Stimulated activated CD4-positive, alpha-beta T cell treated with anti-CD3 and anti-CD28 coated beads, Interleukin-2, amount 100 ng/mL, for 48 hours (primary cell): ENCODE measurements at places on chromosomes 13 and 19.

DNA sequence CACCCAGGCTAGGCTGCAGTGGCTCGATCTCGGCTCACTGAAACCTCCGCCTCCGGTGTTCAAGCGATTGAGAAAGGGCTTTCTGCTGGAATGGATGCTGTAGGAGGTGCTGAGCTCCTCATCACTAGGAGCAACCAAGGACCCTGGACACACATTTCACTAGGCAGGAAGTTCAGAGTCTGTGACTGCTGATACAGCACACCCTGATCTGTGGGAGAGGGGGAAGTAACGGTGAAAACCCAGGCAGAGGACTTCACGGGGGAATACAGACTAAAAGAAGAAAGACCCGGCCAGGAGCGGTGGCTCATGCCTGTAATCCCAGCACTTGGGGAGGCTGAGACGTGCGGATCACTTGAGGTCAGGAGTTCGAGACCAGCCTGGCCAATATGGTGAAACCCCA lies 11.9 kb upstream of the NOTCH3 start:
- no peak for DNase-seq

DNA sequence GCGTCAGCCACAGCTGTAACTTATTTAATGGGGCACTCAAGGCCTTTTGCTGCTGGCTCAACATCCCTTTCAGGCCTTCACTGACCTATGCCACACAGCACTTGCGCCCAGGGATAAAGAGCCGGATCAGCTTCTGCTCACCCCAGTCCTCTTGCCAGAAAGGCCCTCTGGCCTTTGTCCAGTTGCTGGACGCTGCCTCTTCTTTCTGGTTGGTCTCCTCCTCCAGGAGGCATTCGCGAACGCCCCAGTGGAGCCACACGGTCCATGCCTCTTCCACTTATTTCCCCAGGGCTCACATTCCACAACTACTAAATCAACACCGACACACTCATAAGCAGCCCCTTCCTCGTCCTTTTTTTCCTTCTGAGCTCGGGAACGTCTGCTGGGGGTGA lies 3.7 kb upstream of the ZNF329 start:
- no peak for DNase-seq

GRCh38 chr13:25177636-25178035 lies 5.5 kb upstream of the AMER2 start:
- DNase-seq = no peak

- DNase-seq = no peak
Observed at GRCh38 chr19:44232867-44233266, 20.5 kb downstream of the ZNF227 start.

- no peak for DNase-seq
Observed at GRCh38 chr19:12841094-12841493, 2.8 kb downstream of the MAST1 start.

GRCh38 chr19:11963566-11964355 lies 1.1 kb upstream of the ZNF763 start:
- DNase-seq = peak; percentile 73

GRCh38 chr19:6802336-6803035 lies 30.0 kb downstream of the VAV1 start:
- peak; percentile 64 for DNase-seq

DNA sequence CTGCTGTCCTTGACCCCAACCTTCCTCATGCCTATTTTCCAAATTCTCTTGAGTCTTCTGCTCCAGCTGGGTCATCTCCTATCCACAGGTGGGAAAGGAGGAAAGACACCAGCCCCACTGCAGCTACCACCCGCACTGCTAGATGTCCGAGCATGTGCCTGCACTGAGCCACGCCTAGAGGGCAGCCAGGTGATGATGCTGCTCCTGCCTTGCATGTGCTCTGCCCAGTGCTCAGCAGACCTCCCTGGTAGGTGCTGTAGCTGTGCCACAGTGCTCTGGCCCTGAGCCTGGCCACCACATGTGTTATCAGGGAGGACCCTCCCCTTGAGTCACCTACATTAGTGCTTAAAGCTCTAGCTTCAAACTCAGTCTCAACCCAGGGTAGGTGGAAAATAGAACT lies 6.9 kb upstream of the CYSLTR2 start:
- no peak for DNase-seq

DNA sequence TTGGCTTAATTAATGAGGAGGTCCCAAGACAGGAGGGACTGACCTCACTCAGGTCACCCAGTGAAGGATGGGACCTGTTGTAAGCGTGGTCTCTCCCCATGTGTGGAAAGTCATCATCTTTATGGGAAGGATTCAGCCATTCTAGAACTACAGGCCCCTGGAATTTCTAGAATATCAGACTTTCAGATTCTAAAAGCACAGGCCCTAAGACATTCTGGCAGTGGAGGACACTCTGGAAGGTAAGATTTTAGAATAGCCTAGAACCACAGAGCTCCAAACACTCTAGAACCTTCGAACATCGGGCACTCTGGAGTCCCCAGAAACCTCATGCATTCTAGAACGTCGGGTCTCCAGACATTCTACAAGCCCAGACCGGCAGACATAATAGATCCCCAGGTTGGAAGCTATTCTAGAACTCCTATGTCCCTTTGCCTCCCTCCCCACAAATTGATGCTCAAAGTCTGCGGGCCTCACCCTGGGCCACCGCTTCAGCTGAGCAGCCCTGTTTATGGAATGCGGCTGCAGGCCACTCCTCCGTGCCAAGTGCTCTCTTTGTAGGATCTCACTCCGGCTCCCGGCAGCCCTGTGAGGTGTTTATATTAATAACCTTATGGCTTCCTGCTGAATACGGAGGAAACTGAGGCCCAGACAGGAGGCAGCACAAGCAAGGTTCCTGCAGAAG lies 1.9 kb upstream of the KLK15 start:
- DNase-seq = no peak

DNA sequence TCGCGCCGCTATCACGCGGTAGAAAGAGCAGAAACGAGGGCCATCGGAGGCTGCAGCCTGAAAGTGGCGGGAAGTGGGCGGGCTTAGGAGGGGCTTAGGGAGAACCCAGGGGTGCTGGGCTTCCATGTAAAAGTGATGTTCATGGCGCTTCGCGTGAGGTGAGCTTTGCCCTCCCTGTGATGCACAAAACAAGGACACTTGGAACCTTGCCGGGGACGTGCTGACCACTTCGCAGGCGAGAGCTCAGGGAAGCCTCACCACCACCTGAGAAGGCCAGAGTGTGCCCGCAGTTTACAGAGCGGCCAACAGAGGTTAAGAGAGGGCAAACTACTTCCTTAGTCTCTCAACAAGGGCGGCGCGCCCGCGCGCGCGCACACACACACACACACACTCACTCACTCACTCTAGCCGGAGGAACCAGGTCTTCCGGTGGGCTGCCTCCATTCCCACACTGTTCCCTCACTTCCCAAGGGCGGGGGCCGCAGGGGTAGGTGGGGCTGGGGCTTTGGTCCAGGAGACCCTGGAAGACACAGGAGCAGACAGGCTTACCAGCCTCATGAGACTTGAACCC lies 651 bp downstream of the GAPDHS start:
- DNase-seq = no peak

DNA sequence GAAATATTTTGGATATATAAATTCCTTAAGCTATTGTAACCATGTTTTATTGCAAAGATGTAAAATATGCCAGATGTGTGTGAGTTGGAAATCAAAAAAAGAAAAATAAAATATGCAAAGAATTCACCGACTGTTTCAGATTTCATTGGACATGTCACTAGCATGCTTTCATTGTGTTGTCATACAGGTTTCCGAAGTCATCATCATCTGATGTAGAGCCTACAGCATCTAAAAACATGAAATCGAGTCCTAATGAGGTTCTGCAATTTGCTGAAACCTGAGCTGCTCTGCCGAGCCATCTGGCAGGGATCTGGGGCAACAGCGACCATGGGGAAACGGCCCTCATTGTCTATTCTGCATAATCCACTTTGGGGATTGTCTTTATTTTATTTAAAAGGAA lies 196.1 kb upstream of the MAB21L1 start:
- no peak for DNase-seq

GRCh38 chr13:91247768-91248167 lies 99.7 kb upstream of the MIR17HG start:
- DNase-seq = no peak

- peak; percentile 63 for DNase-seq
Observed at GRCh38 chr19:42450314-42450934, 7.7 kb upstream of the CXCL17 start.

- DNase-seq = no peak
Observed at GRCh38 chr13:35729926-35730627, 253.6 kb upstream of the MAB21L1 start.

GRCh38 chr13:26929971-26930730 lies 169.6 kb upstream of the GPR12 start:
- peak; percentile 75 for DNase-seq

- no peak for DNase-seq
Observed at GRCh38 chr19:10521461-10522171, 4.4 kb upstream of the S1PR5 start.

DNA sequence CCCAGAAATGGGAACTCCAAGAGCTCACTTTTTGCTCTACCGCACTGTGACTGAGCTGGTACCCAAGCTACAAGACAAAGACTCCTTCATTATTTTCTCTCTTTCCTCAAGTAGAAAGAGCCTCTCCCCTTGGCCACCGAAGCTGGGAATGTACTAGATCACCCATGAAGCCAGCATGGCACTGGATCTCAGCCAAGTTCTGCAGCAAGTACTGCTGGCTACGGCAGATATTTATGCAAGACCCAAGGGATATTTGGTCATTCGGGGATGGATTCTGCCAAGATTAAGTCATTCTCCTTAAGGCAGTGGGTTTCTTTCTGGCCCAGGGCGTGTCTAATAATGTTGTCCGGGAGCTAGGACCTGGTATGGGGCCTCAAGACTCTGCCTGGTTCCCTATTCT lies 633.5 kb downstream of the SLITRK1 start:
- no peak for DNase-seq

GRCh38 chr19:17306285-17306714 lies 628 bp downstream of the MRPL34 start:
- DNase-seq = no peak

DNA sequence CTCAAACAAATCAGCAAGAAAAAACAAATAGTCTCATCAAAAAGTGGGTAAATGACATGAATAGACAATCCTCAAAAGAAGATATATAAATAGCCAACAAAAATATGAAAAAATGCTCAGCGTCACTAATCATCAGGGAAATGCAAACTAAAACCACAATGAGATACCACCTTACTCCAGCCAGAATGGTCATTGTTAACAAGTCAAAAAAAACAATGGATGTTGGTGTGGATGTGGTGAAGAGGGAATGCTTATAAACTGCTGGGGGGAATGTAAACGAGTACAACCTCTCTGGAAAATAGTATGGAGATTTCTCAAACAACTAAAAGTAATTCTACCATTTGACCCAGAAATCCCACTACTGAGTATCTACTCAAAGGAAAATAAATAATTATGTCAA lies 239.2 kb upstream of the RFC3 start:
- no peak for DNase-seq

DNA sequence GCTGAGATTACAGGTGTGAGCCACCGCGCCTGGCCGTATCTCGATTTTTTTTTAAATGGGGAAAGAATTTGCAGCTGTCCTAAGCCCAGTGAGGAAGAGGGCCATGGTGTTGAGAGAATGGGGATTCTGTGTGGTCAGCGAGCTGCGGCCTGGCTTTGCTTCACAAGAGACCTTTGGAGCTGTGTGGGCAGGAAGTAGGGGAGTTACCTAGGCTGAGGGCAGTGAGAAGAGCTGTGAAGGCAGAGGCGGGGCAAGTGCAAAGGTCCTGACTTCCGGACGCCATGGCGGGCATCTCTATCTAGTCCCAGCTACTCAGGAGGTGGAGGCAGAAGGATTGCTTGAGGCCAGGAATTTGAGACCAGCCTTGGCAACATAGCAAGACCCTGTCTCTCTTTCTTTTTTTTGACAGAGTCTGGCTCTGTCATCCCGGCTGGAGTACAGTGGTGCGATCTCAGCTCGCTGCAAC lies 4.9 kb downstream of the AP2A1 start:
- DNase-seq = no peak

GRCh38 chr19:41297628-41298347 lies 12.2 kb upstream of the CCDC97 start:
- no peak for DNase-seq

DNA sequence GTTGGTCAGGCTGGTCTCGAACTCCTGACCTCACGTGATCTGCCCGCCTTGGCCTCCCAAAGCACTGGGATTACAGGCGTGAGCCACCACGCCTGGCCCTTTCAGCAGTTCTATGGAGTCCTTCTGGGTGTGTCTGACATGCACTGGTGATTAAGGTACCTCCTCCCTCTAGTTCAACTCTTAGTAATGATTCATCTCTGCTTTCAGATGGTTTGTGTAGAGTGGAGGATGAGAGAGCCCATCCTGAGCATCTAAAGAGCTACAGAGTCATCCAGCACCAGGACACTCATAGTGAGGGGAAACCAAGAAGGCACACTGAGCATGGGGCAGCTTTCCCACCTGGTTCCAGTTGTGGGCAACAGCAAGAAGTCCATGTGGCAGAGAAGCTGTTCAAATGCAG lies 8.2 kb downstream of the ZNF584 start:
- no peak for DNase-seq

- DNase-seq = no peak
Observed at GRCh38 chr13:92947770-92948434, 278.7 kb upstream of the GPC6 start.

GRCh38 chr13:112741185-112741755 lies 51.4 kb downstream of the ATP11A start:
- DNase-seq = no peak

GRCh38 chr19:19209372-19209771 lies 2.4 kb upstream of the NCAN start:
- no peak for DNase-seq

GRCh38 chr13:107572156-107572555 lies 643.2 kb downstream of the LIG4 start:
- no peak for DNase-seq

DNA sequence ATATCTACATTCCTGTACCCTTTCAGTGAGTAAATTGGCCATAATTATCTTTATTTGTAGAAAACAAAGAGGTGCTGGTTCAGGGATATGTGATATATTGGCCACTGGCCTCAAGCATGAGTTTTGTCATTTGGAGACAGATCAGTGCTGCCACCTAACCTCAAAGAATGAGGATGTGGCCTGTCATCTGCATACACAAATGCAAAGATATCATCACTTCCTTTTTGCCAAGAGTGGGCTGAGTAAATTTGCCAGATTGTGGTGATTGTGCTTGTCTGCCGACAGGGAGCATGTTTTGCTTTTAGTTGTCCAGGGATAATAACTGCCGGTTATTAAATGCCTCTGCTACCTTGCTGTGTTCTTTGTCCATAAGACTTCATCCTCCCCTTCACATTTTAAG lies 44.2 kb downstream of the WASF3 start:
- no peak for DNase-seq

DNA sequence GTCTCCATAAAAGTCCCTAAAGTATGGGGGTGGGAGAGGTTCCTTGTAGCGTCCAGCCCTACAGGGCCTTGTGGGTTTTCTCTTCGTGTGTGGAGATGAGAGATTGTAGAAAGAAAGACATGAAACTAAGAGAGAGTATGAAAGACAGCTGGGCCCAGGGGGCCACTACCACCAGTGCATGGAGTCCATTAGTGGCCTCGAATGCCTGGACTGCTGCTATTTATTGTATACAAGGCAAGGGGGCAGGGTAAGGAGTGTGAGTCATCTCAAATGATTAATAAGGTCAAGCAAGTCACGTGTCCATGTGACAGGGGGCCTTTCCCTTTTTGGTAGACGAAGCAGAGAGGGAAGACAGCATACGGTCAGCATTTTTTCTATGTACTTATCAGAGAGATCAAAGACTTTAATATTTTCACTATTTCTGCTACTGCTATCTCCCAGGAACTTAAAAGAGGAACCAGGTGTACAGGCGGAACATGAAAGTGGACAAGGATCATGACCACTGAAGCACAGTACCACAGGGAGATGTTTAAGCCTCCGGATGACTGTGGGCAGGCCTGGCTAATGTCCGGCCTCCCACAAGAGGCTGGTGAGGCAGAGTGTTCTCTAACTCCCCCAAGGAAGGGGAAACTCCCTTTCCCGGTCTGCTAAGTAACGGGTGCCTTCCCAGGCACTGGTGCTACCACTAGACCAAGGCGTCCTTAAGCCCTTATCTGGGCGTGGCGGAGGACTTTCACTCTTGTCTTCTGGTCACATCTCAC lies 25.5 kb downstream of the FGF21 start:
- no peak for DNase-seq
